ENCODE measurements at places on chromosomes 3 and 15.

GRCh38 chr3:187051724-187052366 lies 87.5 kb downstream of the RPL39L start:
- DNase-seq, result no peak

DNA sequence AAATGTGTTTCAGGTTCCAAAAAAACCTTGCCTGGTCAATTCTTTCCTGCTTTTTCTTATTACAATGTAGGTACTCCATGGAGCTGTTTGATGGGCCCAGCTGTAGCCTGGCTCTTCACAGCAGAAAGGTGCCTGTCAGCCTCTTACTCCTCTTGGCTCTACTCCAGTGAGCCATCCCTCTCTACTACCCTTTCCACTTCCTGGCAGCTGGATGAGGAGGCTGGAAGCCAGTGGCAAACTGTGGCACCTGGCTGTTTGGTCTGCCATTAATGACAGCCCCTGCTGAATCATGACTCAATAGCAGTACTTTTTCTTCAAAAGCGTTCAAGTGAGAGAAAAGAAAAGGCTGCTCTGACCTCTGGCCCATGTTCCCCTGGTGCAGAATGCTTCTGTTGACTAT lies 618.1 kb downstream of the PYDC2 start:
- DNase-seq, result peak; percentile 64

GRCh38 chr3:126040386-126040785 lies 43.5 kb downstream of the SLC41A3 start:
- DNase-seq, result no peak

GRCh38 chr3:115388166-115388565 lies 235.1 kb upstream of the GAP43 start:
- no peak for DNase-seq

DNA sequence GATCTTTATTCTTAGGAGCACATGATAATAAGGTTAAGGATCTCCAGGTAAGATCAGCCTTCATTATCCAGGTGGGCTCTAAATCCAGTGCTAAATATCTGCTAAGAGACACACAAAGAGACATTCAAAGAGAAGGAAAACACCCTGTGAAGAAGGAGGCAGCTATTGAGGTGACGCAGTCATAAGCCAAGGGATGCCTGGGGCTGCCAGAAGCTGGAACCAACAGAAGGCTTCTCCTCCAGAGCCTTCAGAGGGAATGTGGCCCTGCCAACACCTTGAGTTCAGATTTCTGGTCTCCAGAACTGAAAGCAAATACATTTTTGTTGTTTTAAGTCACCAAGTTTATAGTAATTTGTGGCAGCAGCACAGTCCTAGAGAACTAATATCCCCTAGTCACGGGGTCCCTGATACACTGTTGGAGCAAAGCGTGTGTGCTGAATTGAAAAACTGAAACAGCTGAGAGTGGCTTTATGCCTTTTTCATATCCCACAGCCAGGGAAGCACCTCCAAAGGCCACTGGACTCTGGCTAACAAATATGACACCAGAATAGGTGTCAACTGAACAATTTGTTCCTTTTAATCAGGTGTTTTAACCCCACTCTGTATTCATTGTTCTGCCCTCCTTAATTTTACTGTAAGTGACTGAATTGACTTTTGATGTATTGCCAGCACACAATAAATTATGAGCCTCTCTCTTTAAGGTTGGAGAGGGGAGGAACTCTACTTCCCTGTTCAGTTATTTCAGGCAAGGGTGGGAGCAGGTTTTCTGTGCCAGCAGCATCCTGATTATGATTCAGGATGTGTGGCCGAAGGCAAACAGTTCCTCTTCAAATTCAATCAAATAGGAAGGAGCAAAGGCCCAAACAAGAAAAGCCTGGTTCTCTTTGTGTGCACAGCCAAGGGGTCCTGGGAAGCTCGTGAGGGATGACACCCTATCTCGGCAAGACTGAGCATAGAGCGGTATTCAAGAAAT lies 151.8 kb upstream of the HES1 start:
- no peak for DNase-seq

GRCh38 chr3:59081071-59081470 lies 31.2 kb upstream of the CFAP20DC start:
- no peak for DNase-seq

DNA sequence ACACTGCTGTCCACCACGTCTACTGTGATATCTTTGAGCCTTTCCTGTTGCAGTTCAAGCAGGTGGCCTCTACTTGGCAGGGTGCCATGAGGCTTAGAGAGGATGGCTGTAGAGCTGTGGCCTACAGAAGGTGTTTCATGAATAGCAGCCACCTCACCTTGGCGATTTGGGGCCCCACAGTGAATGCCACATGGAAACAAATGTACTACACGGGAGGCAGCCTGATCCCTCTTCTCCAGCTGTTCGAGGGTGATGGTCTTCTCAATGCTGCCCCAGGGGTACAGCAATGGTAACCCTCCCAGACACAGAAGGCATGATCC lies 70.7 kb downstream of the FAM43A start:
- peak; percentile 51 for DNase-seq

- no peak for DNase-seq
Measured at GRCh38 chr15:82950295-82950694, 2.2 kb downstream of the HOMER2 start.

DNA sequence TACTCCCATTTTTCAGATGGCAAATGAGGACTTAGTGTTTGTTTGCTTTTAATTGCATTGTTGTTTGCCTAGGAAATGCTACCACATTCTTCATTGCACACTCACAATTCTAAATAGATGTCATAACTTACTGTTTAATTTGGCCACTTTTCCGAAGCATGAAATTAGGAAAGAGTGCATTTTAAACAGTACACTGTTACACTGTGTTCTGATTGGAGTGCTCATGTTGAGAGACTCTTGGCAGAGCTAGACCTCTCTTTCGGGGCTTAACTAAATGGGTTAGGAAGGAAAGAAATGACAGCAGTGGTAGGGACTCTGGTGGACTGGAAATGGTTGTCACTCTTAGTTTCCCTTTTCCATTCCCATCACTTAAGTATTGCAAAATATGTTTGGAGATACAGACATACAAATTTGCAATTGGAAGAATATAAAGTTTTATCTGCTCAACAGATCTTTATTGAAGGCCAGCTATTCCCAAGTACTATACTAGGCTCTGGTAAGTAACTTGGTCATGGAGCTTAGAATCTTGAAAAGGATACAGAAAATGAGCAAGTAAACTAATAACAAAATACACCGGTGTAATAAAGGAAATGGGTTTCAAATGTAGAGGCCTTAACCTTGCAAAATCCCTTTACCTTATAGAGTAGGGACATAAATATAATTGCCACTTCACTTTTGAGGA lies 90.2 kb downstream of the DCUN1D1 start:
- DNase-seq, result no peak

GRCh38 chr3:169541528-169541927 lies 122.0 kb downstream of the MECOM start:
- no peak for DNase-seq

DNA sequence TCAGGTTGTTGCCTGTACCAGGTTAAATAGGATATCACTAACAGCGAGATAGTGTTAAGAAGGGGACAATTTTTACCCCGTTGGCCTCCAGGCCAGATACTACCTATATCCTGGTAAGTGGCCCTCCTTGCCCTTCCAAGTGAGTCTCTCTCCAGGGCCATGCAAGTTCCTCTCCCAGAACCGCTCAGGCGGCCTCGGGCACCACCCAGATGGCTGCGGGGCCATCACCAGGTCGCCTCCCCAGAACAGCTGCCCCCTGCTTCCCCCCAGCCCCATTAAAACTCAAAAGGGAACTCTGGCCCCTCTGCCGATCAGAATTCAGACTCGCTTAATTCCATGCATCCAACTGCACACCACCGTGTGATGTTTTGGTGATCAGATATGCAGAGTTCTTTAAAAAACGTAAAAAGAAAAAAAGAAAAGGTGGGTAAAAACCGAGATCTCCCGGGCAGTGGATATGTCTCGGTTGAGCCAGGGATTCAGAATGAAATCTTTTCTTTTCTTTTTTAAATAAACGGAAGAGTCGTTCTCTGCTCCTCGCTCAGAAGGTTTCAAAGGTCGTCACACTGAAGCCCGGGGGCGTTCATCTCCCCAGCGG lies 1.9 kb upstream of the TRIM71 start:
- peak; percentile 22 for DNase-seq

GRCh38 chr3:133713347-133713746 lies 32.8 kb upstream of the TF start:
- DNase-seq, result no peak

DNA sequence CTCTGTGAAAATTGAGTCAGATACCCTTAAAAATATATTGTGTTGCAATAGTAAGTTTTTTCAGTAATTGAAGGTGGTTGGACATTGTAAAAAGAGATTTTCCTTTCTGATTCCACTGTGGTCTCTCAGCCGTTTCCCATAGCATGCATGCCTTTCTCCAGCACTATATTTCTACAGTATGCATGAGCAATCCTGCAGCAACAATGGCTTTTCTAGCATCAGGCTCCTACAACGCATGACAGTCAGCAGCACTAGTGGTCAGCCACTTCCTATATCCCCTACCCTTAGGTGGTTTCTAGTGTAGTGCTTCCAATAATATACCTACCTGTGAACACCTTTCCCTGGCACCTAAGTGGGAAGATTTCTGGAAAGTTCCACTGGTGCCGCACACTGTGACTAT lies 55.4 kb upstream of the SNRPN start:
- no peak for DNase-seq

DNA sequence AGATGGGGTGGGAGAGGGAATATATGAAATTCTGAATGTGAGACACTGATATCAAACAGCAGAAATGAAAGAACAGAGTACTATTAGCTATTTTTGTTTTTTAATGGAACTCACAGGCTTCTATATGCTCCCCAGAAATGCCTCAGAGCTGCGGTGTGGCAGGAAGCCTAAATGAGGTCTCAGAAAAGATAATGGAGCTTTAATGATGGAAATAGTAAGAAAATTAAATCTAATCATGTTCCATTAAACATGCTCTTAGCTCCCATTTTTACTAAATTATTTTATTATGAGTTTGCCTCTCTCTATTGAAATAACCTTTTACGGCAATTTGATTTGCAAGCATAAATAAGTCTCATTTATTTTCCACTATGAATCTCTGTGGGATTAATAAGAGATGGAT lies 378.9 kb downstream of the ULK4 start:
- DNase-seq, result no peak

GRCh38 chr15:25368850-25369249 lies 70.0 kb downstream of the UBE3A start:
- no peak for DNase-seq

- DNase-seq, result no peak
Measured at GRCh38 chr3:54761637-54762036, 166.2 kb downstream of the LRTM1 start.

DNA sequence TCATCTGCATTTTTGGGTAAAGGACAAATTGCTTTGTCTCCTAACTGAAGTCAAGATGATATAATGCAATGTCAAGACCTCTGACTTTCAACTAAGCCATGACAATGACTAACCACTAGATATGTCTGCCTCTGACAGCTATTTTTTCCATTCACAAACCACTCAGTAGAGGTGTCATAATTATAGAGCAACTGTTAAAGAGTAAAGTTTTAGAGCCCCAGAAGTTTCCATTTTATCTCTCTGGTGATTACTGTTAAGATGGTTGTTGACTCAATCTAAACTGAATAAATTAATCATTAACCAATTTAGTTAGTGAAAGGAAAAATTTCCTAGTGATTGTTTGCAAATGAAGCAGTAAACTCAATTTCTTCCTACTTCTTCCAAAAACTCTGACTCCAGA lies 779.9 kb downstream of the GRM7 start:
- DNase-seq, result no peak

DNA sequence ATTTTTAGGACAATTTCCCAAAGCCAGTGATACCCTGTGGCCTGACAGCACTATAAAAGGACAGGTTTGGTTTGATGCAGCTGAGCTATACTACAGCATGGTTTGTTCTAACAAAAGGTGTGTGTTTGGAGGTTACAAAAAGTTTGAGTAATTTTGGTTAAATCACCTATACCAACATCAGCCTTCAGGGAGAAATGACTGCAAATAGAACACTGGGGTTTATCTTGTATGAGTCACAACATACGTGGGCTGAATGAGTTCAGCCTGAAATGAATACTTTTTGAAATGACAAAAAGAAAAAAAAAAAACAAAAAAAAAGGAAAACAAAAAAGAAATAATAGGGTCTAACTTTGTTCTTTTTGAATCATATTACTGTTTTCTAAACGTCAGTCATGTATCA lies 345.7 kb downstream of the CNTN3 start:
- no peak for DNase-seq

DNA sequence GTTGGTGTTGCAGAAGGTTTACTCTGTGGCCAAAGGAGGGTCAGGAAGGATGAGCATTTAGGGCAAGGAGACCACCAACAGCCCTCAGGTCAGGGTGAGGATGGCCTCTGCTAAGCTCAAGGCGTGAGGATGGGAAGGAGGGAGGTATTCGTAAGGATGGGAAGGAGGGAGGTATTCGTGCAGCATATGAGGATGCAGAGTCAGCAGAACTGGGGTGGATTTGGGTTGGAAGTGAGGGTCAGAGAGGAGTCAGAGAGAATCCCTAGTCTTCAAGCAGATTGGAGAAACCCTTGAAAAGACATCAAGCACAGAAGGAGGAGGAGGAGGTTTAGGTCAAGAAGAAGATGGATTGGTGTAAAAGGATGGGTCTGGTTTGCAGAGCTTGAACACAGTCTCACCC lies 4.0 kb downstream of the CCR5 start:
- no peak for DNase-seq

DNA sequence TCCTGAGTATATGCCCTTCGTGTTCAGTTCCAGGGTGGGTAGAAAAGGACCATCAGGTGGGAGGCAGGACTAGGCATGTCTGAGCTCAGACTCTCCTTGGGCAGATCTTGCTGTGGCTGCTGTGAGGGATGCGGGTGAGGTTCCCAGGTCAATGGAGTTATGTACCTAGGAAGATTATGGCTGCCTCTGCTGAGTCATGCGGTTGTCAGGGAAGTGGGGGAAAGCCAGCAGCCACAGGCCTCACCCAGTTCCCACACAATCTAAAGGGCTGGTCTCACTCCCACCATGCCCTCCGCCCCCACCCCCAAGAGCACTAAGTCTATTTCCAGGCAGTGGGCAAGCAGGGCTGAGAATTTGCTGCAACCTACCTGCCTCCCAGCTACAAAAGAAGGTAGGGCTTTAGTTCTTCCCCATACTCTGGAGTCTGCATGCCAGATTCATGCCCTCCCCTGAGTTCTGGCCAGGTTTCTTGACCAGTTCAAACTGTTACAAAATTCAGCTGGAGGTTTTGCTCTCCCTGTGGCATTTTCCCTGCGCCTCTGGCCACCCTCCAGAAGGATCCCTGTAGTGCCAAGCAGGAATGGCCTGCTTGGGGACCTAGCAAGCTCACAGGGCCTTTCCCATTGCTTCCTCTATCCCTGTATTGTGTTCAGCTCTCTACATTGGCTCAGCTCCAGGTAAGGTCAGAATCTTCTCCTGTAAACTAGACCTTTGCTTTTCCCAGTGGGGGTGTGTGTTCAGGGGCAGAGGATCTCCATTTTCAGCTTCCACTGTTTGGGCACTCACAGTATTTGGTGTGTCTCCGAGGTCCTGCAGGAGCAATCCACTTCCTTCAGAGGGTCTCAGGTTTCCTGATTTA lies 12.7 kb upstream of the TMCO5A start:
- DNase-seq, result no peak
